ENCODE measurements at places on chromosomes 12 and 14.

DNA sequence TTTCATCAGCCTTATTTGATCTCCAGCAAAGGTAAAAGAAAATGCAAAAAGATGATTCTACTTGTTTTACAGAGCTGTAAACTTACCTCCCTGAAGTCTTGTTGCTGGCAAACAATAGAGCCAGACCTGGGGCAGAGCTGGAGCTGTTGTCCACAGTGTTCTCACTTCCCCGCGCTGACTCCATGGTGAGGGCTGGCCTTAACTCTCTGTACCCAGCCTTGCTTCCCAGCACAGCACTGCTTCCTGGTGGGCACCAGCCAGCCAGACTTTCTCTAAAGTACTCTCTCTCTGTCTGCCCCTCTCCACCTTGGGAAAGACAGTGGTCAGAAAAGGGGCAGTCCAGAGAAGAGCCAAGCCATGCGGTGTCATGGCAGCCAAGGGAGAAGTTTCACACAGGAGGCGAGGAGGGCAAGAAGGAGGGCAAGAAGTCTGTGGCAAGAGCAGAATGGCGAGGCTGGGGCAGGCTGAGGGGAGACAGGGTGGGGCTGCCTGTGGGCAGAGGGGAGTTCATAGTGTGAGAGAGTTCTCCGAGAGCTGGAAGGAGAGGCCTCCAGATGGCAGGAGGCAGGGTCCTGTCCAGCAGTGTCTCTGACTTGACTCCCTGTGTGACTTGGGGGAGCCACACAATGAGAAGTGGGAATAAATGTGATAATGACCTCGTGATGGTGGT lies 9.3 kb downstream of the EVL start:
- no peak for ATAC-seq

GRCh38 chr14:63544591-63545299 lies 1.6 kb upstream of the PPP2R5E start:
- ATAC-seq = no peak

DNA sequence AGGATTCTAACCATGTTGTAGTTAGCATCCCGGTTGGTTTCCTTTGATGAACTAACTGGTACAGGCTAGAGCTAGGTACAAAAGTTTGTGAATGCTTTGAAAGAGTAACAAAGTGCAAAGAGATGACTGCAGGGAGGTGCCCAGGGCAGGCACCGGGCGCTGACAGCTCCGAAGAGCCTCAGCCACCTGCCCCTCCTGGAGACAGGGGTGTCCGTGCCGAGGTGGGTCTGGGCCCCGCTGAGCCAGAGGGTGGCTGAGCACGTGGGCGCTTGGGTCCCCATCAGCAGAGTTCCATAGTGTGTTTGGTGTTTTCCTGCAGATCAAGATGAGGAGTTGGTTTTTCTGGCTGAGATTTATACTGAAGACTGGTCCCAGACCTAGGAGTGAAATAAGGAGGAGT lies 19.9 kb downstream of the PRKAB1 start:
- ATAC-seq = no peak

- no peak for ATAC-seq
These were observed 21.4 kb upstream of the ATP2B1 start for GRCh38 chr12:89729946-89730459.

GRCh38 chr12:66555113-66555512 lies 123.8 kb downstream of the GRIP1 start:
- ATAC-seq = no peak

DNA sequence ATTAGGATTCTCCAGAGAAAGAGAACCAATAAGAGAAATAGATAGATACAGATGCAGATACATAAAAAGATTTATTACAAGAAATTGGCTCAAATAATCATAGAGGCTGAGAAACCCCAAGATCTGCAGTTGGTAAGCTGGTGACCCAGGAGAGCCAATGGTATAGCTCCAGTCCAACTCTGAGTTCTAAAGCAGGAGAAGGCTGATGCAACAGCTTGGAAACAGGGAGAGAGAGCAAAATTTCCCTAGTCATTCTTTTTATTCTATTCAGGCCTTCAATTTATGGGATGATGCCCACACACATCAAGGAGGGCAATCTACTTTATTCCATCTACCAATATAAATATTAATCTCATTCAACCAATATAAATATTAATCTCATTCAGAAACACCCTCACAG lies 218.2 kb downstream of the PRKD1 start:
- no peak for ATAC-seq

GRCh38 chr14:80212023-80212397 lies 706 bp upstream of the DIO2 start:
- no peak for ATAC-seq

DNA sequence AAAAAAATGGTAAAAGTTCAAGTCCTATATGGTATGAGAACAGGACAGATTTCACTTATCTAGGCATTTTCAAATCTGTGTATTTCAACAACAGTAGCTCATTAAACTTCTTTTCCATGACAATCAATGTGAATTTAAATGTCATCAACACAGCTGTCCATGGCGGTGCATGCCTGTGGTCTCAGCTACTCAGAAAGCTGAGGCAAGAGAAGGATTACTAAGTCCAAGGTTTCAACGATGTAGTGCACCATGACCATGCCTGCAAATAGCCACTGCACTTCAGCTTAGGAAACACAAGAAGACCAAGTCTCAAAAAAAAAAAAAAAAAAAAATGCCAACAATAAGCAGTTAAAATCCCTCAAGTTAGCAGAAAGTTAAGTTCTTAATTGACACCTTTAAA lies 214.6 kb downstream of the C12orf50 start:
- ATAC-seq = no peak
